Mesothelial cell of epicardium (in vitro differentiated cells): ENCODE measurements at places on chromosomes 12 and 14.

DNA sequence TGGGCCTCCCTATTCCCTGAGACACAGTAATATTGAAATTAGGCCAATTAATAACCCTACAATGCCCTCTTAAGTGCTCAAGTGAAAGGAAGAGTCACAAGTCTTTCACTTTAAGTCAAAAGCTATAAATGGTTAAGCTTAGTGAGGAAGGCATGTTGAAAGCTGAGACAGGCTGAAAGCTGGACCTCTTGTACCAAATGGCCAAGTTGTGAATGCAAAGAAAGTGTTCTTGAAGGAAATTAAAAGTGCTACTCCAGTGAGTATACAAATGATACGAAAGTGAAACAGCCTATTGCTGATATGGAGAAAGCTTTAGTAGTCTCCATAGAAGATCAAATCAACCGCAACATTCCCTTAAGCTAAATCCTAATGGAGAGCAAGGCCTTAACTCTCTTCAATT, 140.8 kb downstream of the PTCSC3 start:
- no peak for DNase-seq

DNA sequence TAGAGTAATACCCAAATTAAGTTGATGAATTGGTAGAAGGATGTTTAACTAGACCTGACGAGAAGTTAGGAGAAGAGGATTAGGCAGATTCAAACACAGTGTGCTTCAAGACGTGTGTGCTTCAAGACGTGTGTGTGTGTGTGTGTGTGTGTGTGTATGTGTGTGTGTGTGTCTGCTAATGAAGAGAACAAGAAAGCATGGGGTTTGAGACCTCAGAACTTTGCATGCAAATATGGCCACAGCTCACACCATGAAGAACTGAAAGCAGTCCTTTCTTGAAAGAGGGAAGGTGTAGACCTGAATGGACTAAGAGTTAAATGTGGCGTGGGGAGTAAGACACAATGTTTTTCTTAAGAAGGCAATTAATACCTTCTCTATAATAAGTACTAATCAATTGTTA, 32.5 kb upstream of the SSPN start:
- no peak for DNase-seq

DNA sequence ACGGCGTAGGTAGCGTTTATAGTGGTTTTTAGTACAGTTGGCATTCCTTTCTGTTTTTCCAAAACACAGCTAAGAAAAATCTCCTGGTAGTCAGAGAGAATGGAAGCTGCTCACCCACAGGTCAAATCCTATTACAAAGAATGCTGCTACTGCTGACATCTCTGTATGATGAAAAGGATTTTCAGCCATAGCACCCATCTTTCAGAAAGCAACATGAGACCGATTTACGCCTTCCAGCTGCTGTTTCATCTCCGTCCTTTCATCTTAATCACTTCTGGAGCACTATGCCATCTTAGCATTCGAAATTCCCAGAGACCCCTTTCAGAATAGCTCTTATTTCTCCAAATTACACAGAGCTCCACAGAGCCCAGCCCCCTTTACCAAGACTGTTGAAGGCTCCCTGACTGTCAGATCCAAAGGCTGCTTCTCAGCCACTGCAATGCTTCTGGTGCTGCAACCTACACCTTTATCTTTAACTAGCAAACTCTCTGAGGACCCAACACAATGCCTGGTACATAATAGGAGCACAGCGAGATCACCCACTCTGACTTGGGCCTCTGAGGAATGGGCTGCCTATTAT, 211.8 kb downstream of the NEDD1 start:
- DNase-seq = no peak

DNA sequence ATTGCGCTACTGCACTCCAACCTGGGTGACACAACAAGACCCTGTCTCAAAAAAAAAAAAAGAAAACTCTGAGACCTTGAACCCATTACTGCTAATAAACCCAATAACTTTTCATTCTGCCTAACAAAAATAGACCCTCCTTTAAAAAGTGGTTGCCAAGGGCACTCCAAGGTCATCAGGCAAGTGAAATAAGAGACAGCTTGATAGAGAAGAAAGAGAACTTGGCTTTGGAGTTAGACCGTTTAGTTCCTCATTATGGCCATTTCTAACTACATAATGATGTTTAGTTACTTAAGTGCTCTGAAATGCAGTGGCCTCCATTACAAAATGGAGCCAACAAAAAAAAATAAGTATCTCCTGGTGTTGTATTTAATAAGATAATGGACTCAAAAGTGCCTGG, 55.9 kb downstream of the PHLDA1 start:
- no peak for DNase-seq

GRCh38 chr12:95051241-95051640, 22.2 kb downstream of the NR2C1 start:
- no peak for DNase-seq

GRCh38 chr12:112664569-112664968, 127.0 kb upstream of the RPH3A start:
- peak; percentile 61 for DNase-seq

- DNase-seq = no peak
Observed at GRCh38 chr14:55910601-55911243, 207.5 kb upstream of the PELI2 start.

GRCh38 chr12:132078190-132078589, 65.9 kb downstream of the DDX51 start:
- no peak for DNase-seq

DNA sequence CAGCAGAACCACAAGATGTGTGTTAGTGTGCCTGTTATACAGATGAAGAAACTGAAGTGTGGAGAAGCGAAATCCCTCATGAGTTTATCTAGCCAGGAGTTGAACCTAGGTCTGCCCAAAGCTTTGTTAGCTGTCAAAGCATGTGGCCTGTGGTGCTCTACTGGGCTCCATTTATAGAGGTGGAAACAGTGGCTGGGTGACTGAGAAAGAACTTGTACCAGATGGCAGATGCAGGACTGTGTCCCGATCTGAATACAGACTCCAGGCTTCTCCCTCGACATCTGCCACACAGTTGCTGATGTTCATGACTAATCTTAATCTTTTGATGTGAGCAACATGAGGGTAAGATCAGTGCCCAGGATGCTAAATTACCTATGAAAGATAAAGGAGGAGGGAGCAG, 89.1 kb downstream of the C12orf75 start:
- DNase-seq = no peak

GRCh38 chr12:61757831-61758505, 502.2 kb upstream of the USP15 start:
- DNase-seq = no peak

DNA sequence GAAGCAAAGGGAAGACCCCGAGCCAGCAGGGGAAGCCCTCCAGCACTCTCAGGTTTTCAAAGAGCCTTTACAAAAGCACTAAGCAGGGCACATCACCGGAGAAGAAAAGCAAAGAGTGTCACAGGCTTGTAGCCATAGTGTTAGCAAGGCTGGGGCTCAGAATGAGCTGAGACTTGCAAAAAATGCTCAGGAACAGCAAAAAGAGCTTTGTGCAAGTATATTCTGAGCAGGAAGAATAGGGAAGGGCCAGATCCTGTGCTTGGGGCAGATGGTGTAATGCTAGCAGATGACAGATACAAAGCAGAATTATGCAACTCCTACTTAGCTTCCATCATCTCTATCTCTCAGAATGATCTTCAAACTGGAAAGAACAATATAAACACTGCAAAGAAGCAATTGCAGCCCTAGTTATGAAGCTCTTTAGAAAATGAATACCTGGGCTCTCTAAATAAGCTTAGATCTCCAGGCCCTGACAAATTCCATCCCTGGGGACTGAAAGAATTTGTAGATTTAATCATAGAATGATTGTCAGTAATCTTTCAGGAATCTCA, 23.7 kb upstream of the PARP11 start:
- no peak for DNase-seq

DNA sequence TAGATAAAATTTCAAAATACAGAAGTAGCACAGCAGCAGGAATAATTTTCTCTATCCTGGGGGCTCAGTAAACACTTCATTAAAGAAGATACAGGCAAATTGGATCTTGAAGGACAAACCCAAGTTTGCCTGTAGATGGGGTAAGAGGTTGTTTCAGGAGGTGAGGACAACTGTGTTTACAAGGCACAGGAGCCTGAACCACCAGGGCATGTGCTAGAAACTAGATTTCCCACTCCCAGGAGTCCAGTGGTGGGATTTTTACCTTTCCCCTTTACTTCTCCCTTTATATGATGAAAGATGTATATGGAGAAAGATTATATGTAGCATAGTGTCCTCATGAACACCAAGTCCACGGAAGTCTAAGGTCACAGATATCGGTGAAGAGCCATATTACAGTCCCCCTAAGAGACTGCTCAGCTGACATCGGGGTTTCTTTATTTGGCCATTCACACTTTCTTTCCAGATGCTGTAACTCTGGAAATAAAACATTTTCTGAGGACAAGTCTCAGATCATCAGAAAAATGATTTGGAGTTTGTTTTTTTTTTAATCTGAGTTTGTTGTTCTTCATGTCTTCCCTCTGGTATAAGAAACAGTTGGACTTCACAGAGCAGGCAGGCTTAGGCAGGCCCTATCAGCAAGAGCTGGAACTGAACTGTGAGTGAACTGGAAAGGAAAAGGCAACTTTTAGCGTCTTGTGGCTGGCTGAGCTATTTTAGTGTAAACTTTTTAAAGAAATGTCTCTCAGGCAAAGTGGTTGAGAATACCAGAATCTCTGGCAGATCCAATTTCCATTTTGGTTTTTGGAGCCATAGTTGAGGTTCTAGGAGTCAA, 8.0 kb upstream of the EVL start:
- no peak for DNase-seq
